Daoy (cell line): ENCODE measurements at places on chromosomes 2 and 18.

GRCh38 chr2:199979398-199979797, 24.0 kb downstream of the MAIP1 start:
- DNase-seq = no peak

- DNase-seq = no peak
These were observed 228.6 kb downstream of the CD226 start for GRCh38 chr18:69718912-69719547.

DNA sequence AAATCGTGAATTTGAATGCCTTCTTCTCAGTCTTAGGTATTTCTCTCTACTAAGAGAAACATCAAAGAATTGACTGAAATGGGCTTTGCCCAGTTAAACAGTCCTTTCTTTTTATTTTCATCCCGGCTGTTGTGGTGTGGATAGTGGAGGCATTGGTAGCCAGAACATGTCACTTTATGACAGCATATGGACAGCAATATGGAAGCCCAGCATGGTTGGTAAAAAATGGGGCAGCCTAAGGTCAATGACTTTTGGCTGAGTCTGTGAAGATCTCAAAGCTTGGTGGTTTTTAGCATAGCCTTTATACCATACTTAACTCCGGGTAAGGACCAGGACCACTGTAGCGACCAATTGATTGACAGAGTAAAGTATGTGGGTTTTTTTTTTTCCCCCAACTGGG, 3.2 kb downstream of the CERS6 start:
- no peak for DNase-seq

GRCh38 chr2:54557601-54558187, 101.6 kb downstream of the SPTBN1 start:
- DNase-seq = no peak

- no peak for DNase-seq
These were observed 307.8 kb downstream of the NDUFA10 start for GRCh38 chr2:239717319-239717675.

DNA sequence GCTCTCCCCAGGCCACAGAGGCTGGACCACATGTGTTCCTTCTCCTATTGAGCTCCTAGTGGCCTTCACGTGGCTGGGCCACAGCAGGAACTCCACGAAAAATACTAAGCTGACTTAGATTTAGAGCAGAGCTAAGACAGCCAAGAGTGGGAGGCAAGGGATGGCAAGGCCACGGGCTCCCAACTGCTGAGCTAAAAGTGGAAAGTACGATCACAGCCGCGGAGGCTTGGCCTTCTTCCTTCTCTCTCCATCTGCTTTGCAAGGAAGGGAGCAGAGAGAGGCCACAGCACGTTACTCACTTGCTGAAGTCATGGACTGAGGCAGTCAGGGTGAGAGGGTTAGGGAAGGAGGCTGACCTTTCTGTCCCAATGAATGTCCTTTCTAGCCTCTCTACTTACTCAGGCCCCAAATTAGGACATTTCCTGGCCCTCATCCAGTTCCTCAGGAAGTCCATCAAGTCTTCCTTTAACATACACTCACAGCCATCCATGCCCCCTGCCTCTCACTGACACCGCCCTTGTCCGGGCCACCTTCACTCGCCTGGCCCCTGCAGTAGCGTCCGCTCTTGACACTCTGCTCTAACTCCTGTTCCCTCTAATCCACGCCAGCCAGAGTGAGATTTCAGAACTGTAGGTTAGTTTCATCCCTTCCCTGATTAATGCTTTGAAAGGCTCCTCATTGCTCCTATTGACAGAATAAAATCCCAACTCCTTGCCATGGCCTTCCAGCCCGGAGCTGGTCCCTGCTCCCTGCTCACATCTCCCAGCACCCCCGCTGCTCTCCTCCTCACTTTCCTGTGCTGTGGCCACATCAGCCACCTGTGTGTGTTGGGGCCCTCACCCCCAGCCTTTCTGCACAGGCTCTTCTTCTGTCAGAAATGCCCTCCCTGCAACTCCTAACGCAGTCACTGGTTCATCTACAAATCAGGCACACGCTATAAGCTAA, 204.2 kb downstream of the CYP26B1 start:
- DNase-seq = no peak

GRCh38 chr2:15189216-15189615, 371.9 kb downstream of the NBAS start:
- no peak for DNase-seq

DNA sequence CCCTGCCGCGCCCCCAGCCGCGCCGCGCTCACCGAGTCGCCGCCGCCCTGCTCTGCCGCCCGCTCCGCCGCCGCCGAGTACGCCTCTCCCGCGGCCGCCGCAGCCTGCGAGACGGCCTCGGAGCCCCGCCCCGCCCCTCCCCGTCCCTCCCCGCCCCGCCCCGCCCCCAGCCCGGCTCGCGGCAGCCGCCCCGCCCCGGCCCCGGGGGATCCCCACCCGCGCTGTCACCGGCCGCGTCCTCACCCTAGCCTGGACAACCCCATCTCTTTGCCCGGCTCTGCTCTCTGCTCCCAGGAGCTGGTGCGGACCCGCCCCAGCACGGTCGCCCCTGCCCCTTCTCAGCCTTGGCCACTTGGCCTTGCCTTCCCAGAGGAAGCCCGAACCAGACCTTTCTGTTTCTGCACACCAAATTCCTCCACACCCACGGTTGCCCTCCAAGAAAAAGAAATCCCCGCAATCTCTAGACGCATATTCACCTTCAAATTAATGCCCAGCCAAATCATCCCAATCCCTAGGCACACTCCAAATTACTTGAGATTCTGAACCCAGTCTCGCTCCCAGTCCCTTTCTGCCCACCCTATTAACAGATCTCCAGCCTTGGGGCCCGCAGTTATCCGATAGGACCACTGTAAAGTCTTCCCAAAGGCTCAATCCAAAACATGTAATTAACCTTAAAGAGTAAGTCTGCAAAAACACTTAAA, at the start of gene CYRIA:
CYRIA (minus strand) TSS at position 87 of the 701 bp plus-strand sequence. CDS start 77,715 bp downstream, outside the sequence.
- peak; percentile 57 for DNase-seq
